ENCODE measurements at places on chromosomes 12 and 14.

DNA sequence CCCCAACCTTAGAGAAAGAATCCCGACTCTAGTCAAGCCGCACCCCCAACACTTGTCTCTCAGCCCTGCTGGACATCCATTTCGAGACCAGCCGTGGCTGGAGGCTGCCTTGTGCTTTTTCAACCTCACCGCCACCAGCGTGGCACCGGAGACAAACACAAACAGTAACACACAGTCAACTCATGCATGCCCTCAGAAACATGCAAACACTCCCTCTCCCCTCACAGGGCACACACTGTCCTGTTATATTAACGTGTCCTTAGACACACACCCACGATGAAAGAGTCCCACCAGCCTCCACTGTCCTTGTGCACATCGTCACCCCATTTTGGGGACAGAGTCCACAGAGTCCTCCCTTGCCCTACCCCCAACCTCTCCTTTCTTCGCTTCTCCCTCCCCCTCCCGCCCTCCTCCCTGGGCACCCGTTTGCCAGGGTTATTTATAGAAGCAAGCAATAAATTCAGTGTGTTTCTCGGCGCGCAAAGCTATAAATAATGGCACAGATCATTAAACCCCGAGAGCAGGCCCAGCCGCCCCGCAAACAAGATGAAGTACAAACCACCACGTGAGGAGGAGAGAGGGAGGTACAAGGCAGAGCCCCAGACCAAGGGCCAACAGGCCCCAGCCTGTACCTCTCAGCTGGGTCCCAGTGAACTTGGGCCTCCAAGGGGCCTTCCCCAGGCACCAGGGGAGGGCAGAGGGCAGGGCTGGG, 27.9 kb downstream of the SMUG1 start:
- no peak for DNase-seq

GRCh38 chr14:71403656-71404055, 496.4 kb downstream of the PCNX1 start:
- no peak for DNase-seq

DNA sequence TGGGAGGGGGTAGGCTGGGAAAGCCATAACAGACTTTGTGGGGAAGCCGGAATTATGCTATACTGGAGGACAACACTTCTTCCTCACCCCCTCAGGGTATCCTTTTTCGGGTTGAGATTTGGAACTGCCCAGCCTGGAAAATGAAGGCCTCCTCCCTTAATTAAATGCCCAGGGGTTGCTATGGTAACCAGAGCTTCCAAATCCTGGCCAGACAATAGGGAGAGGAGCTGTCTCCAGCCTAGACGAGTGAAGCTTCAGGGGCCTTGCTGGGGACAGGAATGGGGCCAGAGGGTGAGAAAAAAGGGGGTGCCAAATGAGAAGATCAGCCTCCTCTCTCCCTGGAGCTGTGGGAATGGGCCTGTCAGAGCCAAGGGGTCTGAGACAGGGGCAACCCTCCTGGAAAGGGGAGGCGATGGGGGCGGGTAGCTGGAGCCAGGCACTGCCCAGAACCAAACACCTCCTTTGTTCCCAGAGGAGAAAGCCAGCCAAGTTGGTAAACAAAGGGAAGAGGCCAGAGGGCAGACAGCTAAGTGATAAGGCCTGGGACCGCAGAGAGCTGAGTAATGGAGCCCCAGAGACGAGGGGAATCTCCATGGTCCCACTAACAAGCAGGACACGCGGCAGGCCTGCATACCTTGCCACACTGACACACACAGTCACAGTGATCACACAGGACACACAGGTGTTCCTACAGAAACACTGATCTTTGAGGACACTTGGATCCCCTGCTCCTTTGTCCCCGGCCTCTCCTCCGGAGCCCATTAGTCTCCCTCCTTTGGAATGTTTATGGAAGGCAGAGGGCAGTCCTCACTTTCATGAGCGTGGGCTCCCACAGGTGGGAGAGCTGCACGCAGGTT, 17.9 kb upstream of the RND1 start:
- DNase-seq: no peak

DNA sequence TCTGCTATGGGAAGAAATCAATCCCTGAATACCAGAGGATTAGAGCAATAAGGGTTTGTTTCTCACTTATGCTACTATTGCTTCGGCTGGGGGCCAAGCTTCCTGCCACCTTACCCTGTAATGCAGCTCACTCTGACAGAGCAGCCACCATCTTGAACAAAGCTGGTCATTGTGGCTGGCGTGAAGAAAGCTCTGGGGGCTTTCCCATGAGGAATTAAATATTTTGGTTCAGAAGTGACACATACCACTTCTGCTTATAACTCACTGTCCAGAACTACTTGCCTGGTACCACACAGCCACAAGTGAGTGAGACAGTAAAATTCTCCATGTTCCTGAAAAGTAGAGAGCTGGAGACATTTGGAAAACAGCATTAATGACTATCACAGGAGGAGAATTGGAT, 82.6 kb downstream of the GALNT8 start:
- no peak for DNase-seq

DNA sequence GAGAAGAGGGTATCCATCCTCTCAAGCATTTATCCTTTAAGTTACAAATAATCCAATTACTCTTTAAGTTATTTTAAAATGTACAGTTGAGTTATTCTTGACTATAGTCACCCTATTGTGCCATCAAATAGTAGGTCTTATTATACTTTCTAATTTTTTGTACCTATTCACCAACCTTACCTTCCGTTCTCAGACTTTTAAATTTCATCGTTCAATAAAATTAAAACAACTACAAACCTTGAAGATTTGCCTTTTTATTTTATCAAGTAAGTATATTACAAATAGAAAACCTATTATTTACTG, 972 bp upstream of the DCTN2 start:
- DNase-seq: no peak

DNA sequence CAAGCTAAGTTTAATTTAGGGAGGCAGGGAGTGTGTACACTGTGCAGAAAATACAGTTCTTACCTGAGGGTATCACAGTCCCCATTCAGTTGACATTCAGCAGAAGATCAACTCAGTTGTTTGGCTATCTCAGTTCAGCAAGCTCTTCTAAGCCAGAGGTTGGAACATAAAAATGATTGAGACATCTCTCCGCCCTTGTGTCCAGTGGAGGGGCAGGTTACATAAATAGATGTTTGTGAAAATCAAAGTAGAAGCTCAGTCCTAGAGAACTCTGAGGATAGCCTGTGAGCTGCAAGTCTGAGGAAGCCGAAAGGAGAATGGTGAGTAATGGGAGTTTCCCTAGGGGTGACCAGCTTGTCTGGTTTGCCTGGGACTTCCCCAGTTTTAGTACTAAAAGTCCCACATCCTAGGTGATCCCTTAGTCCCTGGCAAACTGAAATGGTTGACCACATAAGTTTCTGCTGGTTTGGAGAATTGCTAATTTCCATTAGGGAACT, 251.4 kb upstream of the ATP2B1 start:
- no peak for DNase-seq

DNA sequence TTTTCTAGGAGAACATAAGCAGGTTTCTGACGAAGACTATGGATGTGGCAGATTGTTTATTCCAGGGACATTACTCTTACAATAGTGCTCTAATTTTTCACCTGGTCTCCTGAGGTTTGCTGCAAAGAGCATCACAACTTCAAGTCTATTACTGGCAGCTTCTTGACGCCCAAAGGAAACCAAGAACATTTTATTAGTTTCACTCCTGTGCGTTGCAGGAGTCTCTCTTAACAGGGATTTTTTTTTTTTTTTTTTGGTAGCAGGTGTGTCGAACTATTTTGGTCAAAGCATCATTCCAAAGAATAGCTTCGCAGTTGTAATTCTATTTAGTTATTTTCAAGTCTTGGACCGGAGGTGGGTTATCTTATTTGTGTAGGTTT, 1.2 kb downstream of the ANO4 start:
- DNase-seq: no peak

- no peak for DNase-seq
Measured at GRCh38 chr12:622416-622815, 40.8 kb downstream of the NINJ2 start.

DNA sequence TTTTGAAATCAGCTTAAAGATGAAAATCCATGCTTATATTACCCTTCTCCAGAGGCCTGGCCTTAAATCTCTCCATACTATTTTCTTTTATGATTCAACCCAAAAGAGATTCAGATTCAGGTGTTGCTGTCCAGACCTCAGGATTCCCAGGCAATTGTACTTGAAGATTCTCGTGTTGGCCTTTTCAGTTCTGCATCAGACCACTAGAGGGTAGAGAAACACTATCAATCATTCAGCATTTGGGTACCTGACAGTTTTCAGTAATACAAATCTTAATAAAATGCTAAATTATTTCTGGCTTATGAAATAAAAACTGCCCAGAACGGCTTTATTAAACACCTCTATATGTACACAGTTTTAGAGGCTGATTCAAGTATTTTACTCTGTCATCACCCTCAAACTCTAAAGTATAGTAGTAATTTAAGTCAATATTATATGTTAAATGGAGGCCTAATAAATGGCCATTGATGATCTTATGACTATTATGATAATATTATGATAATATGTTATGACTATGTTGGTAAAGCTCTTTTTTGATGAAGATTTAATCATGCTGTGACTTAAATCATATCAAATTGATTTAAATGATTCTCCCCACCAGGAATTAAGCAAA, 301.1 kb downstream of the DUSP6 start:
- DNase-seq: peak; percentile 46

DNA sequence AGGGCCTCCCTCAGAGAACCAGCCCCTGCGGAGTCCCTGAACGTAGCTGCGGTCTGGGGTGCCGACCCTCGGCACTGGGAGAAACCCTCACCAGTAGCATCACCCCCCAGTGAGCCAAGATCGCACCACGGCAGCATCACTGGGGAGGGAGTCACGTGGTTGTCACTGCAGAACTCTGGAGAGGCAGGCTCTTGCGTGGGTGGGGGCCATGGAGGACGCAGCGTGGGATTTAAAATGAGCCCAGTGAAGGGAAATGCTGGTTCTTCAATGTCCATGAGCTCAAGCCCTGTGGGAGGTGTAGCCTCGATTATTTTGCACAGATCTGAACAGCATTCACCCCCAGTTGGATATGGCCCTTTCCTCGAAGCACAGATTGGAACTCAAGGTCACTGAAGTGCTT, 3.9 kb upstream of the GALNT9 start:
- no peak for DNase-seq

DNA sequence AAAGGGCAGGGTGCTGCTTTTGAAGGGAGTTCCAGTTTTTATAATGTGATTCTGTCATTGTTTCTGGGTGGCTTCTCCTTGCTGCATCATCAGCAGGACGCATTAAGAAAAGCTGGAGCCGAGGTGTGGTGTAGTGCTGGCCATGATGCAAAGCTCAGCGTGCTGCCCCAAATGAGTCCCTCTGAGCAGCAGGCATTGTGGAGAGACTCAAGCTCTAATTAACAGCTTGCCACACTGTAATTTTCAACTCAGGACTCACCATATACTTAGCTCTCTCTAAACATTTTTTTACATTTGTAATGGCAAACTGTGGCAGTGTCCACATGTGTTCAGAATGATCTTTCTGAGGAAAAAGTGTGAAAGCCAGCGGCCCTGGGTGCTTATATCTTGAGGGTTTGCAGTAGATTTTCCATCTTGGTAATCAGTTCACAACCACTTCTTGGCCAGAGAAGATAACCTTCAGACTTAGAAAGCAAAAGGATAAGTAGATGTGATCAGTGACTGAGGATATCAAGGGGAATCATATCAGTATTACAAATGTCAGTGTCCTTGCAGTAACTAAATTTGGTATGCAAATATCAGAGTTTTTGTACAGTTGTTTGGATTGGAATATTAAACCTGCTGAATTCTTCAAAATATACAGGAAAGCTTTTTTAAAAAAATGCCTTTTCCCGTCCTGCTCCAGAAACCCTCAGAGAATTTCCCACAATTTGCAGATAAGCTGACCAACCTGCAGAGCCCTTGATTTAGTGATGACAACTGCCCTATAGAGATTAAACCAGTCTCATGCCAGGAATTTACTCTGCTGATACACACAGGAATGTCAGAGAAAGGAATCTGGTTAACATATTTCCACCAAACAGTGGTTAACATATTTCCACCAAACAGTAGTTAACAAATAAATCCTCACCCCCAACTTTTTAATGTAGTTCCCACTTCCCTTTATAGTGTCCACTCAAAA, 63.6 kb downstream of the DAAM1 start:
- DNase-seq: no peak

DNA sequence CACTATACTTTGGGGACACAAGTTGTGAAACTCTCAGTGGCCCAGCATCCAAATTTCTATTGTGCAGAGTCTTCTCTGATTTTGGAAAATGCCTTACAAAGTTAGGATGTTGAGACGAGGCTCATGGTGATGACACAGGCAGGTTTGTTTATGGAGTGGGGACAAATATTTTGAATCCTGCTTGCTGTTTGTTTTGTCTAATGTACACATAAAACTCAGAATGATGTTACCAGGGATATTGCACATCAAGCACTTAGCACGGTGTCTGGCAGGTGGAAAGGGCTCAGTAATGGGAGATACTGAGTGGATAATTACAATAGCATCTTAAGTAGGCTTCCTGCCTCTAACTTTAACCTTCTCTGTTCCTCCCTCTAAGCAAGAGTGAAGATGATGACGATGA, 628.9 kb upstream of the TBX3 start:
- no peak for DNase-seq

GRCh38 chr12:10968765-10969456, 17.8 kb downstream of the TAS2R50 start:
- no peak for DNase-seq

- no peak for DNase-seq
Measured at GRCh38 chr12:127883013-127883412, 384.0 kb upstream of the TMEM132C start.

DNA sequence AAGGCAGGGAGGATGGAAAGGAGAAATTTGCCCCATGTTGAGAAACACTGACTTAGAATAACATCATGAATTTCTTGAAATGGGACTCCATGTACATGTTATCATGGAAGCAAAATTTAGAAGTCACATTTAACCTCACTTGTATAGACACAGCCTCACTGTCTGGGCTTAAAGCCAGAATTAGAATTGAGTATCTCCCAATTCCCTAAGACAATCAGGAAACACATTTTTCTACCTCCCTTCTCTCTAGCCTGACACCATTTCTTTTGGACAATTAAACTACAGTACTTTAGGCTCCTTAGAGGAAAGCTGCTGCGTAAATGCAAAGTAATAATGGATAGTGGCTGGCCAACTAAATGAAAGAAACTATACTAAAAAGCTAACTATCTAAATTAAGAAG, 795.5 kb downstream of the C12orf50 start:
- DNase-seq: no peak

GRCh38 chr12:53063708-53064612, 14.1 kb downstream of the TNS2 start:
- DNase-seq: no peak

DNA sequence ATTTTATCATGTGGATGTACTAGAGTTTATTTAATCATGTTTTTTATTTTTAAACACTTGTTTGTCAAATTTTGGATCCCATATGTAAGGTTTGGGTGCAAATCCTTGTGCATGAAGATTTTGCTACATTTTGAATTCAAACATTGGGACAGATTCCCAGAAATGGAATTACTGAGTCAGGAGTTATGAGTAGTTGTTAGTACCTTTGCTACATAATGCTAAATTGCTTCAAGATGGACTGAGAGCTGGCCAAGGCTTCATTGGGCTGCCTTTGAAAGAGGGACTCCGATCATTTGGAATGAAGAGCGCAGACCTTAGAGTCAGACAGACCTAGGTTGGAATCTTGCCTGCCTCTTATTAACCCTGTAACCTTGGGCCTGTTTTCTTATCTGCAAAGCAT, 154.9 kb upstream of the PWP1 start:
- no peak for DNase-seq

Measured in NCI-H2107 (cell line).